Hepatocyte (in vitro differentiated cells): ENCODE measurements at places on chromosomes 6 and 20.
A peak's percentile ranks its signal among the peaks of the same experiment; 100 is the strongest.

- no peak for DNase-seq
Observed at GRCh38 chr20:48259456-48259855, 474.2 kb upstream of the SULF2 start.

DNA sequence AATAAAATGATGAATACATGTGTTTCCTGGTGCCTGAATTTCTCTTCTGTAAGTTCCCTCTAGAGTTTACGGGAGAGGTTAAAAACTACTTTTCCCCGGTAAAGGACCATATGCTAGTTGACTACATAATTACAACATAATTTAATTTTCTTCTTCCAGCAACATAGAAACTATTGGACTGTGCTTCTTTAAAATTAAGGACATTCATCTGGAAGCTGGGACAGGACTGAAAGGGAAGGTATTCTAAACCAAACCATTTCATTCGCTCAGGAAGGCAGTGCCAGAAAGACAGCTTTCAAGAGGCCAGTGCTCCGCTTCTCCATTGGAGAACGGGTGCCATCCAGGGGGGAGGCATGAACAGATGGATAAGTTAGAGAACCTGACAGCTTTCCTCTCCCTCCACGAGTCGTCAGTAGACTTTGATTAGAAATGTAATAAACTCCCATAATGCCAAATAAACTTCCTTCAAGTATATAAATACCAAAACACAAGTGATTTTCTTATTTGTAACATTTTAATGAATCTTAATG is 458.0 kb upstream of the SOX4 start:
- DNase-seq: no peak

- DNase-seq: no peak
Observed at GRCh38 chr6:148848915-148849314, 102.1 kb downstream of the UST start.

DNA sequence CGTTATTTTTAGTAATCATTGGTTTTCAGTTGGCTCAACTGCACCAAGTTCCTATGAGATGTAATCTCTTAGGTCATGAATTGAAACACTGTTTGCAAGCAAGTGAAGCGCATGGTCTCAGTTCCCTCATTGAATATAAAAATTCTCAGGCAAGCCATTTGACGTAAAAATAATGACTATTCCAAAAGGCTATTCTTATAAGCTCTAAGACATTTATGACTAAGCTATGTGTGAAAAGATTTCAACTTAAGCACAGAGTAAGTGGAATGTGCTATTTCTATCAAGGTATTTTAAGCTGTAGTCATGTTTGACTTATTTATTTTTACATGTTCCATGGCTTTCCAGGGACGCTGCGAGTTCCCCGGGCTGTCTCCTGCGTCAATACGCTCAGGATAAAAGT is 248.5 kb downstream of the THBS2 start:
- DNase-seq: no peak

- no peak for DNase-seq
Observed at GRCh38 chr6:144352331-144352730, 67.2 kb downstream of the UTRN start.

DNA sequence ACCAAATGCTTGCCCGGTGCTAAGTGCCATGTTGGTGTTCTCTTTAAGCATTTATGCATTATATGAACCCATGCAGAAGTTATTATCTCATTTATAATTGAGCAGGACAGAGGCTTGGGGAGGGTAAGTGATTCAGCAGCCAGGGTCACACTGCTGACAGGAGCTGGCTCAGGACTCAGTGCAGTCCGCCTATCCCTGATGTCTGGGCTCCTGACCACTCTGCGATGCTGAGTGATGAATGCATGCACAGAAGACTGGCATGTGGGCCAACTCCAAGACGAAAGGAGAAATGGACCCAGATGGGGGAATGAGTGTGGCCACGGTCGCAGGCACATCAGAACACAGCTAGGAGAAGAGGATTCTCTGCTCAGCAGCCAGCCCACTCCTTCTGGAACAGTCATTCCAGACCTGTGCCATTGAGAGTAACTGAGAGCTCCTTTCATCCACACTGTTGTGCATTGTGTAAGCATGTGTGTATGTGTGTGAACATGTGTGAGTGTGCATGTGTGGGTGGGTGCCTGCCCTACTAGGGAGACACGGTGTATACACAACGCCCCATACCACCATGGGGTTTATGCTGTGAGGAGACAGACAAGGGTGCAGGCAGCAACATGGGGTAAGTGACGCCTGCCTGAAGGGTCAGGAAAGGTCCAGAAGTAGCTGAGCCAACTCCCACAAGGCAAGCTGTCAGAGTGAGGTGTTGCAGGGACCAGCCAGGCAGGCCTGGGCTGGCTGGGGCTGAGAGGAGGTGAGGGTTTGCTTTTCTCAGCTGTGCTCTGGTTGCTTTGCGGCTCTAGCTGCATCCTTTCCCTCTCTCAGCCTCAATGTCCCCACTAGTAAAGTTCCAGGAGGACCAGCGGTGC is 97.8 kb upstream of the PMEPA1 start:
- no peak for DNase-seq

- no peak for DNase-seq
Observed at GRCh38 chr20:6530254-6530653, 237.2 kb upstream of the BMP2 start.

DNA sequence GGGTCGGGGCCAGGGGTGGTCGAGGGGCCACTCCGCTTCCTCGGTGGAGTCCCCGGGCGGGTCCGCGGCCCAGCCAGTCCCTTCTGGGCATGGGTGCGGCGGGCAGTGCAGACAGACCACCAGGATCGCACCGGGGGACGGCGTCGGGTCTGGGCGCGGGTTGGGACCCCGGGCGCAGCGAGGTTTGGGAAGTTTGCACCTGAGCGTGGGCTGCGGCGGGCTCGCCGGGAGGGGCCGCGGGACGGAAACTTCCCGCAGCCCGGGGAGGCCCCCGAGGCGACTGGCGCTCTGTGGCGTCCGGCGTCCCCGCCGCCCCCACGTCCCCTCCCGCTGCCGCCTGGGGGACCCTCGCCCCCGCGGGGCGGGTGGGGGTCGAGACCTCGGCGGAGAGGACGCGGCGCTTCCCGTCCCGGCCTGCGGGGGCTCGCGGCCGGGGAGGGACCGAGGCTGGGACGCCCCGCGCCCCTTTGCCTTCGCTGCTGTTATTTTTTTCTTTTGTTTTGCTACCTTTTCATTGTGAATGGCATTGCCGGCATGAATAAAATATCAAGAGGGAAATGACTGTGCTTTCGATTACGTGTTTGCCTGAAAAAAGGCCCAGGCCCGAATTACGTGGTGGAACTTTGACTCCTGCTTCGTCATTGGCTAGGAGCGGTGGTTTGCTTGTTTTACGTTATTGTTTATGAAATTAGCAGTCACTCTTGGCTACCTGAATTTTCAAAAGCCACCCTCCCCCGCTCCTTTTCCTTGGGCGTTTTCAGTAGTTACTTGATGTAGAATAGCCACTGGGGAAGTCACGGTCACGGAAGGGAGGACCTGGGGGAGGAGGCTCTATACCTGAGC is 703 bp downstream of the SNX9 start:
- peak; percentile 79 for DNase-seq

DNA sequence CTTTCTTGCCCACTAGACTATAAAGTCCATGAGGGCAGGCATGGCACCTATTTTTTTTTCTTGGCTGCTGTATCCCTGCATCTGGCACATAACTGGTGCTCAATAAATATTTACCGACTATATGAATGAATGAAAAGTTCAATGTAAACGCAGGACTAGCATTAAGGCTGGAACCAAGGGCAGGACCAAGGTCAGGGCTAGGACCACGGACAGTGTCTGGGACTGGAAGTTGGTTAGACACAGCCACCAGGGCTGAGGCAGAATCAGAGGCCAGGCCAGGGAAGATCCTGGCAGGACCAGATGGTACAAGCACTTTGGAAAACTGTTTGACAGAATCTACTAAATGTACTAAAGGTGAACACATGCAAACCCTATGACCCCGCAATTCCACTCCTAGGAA is 3.7 kb downstream of the TNXB start:
- DNase-seq: no peak

GRCh38 chr20:20765696-20766365 is 53.4 kb upstream of the RALGAPA2 start:
- no peak for DNase-seq

- no peak for DNase-seq
Observed at GRCh38 chr6:150999107-150999506, 133.6 kb downstream of the MTHFD1L start.

DNA sequence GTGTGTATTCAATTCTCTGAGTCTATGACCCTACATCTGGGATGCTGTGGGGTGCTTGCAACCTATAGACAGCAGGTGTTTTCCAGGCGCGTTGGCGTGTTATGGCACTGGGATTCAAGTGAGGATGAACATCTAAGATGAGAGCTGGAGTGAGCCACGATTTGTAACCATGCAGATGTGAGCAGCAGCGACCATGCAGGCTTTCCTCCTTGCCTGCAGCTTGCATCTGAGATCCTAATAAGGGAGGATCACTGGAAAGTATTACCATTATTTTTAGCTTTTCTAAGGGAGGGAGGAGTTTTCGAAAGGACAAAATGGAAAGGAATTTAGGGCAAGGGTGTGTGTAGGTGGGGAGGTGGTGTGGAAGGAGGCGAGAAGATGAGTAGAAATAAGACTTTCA is 216.7 kb downstream of the ATXN1 start:
- no peak for DNase-seq

DNA sequence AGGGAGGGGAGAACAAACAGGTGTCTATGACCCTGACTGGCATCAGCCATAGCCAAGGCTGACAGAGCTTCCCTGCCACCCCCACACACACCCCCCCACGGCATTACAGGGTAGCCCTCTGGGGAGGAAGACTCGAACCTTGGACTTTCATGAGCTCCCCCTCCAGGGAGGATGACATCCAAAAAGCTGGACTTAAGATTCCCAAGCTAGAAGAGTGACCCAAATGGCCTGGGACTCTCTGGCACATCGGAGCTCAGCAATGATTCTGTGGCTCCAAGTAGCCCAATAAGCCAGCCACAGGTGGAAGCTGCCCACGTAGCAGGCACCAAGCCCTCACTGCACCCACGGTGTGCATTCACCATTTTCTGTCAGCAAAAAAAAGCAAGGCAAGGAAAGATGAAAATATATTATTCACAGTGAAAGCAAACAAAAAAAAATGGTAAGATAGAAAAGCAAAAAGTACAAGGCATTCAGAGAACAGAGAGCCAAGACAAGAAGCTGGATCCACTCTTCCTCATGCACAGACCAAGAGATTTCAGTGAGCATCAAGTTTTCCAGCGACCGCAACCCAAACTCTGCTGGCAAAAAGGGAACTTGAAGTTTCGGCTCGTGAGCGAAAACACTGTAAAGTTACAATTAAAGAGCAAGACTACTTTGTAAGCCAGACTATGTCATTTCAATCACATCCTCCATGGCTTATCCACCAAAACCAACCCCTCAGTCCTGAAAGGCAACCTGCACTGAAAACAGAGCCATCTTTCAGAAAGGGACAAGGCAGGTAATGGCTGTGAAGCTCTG is 10.9 kb downstream of the JAG1 start:
- DNase-seq: no peak

DNA sequence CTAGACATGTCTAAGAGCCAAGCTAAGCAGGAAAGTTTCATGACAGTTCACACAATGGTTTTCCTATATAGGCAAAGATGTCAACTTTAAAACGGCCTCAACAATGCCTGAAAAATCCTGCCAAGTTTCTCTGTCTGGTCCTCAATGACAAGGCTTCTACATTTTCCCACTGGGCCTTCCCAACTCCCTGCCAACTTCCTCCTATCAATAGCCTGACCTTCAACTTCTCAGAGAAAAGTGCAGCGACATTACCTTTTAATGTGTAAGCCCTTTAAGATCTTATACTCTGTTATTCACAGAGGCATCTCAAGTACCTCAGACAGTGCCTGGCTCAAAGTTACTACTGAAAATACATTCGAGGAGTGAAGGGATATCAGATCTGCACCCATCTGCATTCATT is 56.2 kb upstream of the BTBD3 start:
- DNase-seq: no peak

DNA sequence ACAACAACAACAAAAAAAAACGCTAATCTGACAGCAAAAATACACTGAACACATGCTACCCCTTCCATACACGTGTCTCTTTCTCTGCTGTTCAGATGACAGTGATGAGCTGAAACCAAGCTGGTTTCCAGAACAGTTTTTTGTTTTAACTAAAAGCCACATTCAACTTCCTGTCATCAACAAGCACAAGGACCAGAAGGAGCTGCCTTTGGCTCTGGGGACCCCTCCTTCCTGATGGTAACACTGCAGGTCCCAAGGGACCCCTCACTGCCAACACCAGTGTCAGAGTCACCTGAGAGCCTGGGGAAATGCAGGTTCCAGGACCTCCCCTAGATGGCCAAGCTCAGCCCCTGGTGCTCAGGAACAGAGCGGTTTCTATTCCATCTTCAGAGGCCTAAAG is 6.0 kb downstream of the CST7 start:
- no peak for DNase-seq

- DNase-seq: no peak
Observed at GRCh38 chr6:148677594-148678476, 69.0 kb upstream of the UST start.

DNA sequence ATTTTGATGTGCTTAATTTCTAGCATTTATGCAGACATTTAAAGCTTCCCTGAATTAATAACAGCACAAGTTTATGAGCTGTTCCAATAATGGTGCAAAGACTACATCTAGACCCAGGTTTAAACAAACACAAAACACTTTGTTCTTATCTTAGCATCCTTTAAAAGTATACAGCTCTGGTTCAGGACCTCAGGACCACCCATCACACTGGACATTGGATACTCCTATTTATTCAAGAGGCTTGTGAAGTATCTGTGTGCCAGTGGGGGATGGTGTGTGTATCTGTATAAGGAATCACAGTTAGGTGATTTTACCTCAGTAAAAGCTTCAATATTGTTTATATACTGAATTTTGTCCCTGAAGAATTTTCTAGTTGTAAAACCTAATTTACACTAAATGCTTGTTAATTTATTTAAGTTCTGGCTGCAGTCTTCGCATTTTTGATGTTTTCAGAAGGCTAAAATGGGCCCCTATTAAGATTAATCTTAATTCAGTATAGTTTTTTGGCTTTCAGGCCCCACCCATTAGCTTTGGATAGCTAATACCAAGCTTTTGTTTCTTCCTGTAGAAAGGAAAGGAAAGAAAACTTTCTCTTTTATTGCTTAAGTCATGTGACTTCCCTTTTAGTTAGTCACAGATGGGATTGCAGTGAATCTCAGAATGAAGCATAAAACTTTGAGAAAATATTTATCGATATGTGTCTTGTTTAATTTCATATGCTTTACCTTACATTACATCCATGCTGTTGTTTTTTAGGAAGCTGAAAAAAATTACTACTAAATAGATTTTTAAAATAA is 13.1 kb downstream of the LIN28B start:
- no peak for DNase-seq

- no peak for DNase-seq
Observed at GRCh38 chr20:50248104-50248641, 57.5 kb downstream of the CEBPB start.

- DNase-seq: no peak
Observed at GRCh38 chr6:38572186-38572813, 67.4 kb downstream of the BTBD9 start.

- DNase-seq: no peak
Observed at GRCh38 chr6:85465762-85466161, 15.9 kb downstream of the NT5E start.

DNA sequence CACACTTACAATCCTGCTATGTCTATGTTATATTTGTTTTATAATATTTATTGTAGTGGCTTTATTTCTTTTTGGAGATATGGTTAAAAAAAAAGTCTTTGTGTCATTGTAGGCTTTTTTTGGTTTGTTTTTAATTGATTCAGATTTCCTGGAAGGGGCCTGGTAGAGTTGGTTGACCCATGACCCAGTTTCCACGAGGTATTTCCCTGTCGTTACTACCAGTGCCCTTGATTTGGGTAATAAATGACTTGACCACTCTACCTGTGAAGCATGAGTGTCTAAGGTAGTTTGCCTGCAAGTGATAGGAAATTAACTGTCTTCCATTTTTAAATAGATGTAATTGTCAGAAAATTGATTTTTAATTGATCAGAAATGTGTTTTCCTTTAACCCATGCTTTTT is 121.0 kb downstream of the JARID2 start:
- no peak for DNase-seq
